ENCODE measurements at places on chromosomes 13 and 19.

DNA sequence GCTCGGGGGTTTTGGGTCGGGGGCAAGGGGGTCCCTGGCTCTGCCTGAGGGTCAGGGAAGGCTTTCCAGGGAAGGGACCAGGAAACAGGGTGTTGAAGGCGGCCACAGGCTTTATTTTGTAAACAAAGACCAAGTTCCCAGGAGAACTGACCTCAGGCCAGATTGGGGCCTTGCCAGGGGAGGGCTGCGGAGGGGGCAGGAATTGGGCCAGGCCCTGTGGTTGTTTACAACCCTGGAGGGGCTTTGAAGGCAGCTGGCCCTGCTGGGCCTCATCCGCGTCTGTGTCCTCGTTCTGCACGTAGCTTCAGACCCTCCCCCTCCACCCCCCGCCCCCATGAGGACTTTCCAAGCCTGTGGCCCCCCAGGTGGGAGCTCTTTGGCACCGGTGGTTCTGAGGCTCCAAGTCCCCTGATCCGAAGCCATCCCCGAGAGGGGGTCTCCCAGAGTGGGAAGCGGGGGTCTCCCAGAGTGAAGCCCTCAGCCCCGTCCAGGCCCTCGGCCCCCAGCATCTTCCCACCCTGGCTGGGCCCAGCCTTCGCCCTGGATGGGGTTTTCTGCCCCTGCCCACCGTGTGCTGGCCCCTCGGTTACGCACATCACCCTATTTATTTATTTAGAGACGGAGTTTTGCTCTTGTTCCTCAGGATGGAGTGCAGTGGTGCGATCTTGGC, 13.5 kb upstream of the BSG start:
- DNase-seq, result no peak

- DNase-seq, result no peak
Observed at GRCh38 chr13:33321686-33322542, 36.4 kb upstream of the STARD13 start.

- DNase-seq, result no peak
Observed at GRCh38 chr19:33582914-33583313, 38.8 kb upstream of the CHST8 start.

DNA sequence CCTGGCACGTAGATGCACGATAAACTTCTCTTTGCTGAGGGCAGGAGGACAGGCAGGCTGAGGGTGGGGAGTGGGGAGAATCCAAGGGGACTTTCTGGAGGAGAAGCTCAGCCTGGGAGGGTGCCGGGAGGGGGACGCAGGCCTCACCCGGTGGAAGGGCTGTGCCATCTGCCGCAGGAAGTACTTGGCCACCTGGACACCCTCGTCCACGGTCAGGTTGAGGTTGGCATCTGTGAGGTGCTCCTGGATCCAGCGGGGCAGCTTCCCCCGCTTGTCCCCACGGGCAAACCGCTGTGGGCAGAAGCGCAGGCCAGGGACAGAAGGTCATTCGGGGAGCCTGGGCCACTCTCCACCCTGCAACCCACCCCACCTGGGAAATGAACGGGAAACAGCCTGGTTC, 11.5 kb downstream of the KLC3 start:
- DNase-seq, result no peak

DNA sequence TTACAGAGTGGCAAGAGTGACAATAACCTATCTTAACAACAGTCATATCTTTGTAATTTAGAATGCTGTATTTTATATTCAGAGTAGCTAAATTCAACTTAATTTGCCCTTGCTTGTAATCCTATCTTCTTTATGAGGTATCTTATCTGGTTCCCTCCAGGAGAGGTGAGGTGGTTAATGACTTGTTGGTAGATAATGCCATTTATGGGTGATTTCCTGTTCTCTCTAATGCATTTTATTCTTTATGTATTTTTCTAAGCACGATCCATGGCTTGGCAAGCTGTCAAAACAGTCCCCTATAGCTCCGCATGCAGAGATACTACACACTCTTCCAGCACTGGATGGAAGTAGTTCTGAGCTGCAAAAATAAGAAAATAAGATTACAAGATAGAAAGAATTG, 267.9 kb downstream of the LMO7 start:
- DNase-seq, result no peak

DNA sequence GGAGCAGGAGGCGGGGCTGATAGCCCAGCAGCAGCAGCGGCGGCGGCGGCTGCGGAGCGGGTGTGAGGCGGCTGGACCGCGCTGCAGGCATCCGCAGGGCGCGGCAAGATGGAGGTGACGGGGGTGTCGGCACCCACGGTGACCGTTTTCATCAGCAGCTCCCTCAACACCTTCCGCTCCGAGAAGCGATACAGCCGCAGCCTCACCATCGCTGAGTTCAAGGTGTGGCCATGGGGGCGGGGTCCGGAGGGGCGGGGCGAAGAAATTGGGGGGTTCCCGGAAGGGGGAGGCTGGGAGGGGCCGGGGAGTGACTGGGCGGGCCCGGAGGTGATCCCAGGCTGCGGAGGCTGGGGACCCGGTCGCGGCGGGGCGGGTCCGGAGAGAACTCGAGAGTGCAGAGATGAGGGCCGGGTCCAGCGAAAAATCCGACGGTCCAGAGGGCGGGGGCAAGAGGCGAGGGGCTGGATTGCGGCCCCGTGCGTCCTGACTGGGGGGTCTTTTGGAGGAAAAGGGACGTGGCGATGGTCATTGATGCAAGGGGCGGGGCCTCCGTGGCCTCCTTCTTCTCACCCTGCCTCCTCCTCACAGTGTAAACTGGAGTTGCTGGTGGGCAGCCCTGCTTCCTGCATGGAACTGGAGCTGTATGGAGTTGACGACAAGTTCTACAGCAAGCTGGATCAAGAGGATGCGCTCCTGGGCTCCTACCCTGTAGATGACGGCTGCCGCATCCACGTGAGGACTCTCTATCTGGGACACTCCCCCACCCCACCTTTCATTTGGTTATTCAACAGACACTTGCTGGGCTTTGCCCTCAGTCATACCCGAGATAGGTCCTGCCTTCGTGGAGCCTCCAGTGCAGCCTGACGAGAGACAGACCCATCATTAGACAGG, at the start of gene TBCB:
Gene TBCB (plus strand): TSS at position 16 of the 891 bp plus-strand sequence. CDS start 93 bp downstream, at position 109.
- peak; percentile 82 for DNase-seq

DNA sequence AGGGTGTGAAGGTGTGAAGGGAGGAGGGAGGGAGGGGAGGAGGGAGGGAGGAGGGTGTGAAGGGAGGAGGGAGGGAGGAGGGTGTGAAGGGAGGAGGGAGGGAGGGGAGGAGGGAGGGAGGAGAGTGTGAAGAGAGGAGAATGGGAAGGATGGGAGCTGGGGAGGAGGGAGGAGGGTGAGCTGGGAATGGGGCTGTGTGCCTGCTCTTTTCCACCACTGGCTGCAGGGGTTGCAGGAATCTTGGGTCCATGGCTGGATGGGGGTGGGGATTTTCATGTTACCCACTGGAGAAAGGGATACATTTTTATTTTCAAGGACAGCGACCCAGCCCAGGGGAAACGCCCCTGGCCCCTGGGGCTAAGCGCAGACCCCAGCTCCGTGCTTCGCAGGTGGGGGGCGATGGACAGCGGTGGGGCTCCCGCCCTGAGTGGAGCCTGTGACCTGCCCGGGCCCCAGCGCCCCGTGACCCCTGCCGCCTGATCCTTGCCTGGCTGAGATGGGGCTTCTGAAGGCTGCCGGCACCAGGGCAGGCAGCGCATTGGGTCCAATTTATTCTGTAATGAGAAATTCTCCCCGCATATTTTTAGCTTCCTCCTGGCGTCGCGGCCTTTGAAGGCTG, 3.0 kb upstream of the EFNA2 start:
- no peak for DNase-seq

DNA sequence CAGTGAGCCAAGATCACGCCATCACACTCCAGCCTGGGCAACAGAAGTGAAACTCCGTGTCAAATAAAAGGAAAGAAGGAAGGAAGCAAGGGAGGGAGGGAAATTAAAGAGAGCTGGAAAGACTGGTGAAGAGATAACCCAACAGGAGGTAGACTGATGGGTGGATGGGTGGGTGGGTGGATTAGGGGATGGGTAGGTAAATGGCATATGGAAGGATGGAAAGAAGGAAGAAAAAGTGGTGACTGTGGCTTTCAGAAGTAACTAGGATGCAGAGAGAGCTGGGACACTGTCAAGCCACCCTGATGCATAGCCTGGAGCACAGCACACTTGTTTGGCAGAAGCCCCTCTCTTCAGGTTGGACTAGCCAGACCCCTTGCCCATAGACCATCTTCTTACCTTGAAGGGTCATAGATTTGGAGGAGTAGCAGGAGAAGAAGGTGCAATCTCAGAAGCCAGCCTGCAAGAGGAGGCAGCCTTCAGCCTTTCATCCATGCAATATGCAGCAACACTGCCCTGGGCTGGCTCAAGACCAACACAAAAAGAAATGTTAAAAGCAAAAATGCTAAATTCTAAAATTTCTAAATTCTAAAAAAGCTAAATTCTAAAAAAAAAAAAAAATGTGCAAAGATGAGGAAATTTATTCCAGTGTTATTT, 5.1 kb downstream of the IQCN start:
- no peak for DNase-seq

GRCh38 chr13:32639502-32640105, 53.4 kb downstream of the PDS5B start:
- no peak for DNase-seq

GRCh38 chr19:22532388-22533300, 101.5 kb upstream of the ZNF492 start:
- no peak for DNase-seq

DNA sequence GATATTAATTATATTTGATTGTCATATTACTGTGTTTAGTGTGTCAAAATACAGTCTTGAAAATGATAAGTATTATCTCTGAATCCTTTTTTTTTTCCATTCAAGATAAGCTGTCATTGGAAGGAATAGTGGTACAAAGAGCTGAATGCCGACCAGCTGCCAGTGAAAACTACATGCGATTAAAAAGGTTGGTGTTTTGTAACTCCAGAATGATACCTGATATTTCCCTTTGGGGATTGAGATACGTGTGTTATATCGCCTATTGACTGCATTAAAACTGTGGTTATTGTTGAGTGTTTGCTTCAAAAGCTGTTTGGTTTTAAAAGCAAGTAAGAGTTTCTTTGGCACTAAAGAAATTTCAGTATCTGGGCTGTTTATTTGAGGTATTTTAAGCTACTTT, 6.5 kb upstream of the KCTD4 start:
- DNase-seq, result peak; percentile 53

DNA sequence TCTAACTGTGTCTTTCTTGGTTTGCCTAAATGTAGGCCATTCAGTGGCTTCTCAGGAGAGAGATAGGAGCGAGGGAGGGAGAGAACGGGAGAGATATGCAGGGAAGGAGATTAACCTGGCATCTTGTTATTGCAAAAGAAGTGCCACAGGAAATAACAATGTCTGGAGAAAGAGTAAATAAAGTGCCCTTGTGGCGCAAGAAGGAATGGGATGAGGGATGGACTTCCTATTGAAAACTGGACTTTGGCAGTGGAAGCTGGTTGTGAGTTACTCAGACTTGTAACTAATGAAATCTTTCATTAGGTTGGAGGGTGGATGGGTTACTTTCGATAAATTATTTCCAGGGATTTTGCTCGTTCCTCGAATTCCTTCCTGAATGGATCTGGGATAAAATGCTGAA, 136.1 kb downstream of the LACC1 start:
- no peak for DNase-seq

GRCh38 chr13:21058361-21058760, 3.0 kb downstream of the LATS2 start:
- no peak for DNase-seq

DNA sequence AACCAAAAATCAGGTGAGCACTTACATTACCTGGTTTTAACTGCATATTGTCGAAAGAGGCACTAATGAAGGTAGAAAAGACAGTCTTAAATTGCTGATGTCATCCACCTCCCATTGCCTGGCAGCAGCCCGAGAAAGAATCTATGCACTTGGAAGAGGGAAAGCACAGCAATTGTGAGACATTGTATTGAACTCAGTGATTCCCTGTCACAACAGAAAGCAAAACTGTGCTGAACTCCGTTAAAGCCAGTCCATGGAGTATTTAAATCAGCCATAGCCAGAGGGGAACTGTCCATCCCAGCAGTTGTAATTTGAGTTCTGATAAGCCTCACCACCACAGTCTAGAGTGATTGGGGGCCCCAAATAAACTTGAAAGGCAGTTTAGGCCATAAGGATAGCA, 466.6 kb upstream of the PCDH9 start:
- no peak for DNase-seq

DNA sequence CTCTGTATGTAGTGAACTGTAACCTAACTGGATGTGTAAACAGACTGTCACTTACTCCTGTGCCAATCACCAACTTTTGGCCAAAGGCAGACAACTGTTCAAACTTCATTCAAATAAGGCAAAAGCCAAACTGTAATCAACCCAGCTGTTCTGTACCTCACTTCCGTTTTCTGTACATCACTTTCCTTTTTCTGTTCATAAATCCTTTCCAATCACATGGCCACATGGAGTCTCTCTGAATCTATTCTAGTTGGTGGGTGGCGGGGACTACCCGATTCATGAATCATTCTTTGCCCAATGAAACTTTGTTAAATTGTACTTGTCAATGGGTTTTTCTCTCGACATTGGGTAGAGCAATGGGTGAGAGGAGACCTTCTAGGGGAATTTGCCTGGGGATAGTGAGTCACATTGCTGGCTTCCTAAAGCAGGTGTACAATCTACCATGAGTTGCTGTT, 178.3 kb upstream of the RFC3 start:
- DNase-seq, result no peak

DNA sequence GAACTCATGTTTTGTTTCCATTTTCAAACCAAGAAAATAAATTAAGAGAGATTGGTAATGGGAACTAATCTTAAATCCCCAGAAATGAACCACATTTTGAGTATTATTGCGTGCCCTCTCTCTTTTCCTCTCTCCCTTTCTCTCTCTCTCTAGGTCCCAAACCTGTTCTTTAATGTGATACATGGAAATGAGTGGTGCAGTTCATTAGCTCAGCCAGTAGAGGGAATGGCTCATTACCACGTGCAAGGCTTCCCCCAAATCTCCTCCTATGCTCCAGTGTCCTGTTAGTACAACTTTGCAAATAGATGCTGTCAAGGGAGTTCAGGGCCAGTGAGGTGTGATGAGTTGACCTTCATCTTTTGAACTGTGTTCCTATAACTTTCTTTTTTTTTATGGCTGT, 178.4 kb downstream of the FGF9 start:
- no peak for DNase-seq

DNA sequence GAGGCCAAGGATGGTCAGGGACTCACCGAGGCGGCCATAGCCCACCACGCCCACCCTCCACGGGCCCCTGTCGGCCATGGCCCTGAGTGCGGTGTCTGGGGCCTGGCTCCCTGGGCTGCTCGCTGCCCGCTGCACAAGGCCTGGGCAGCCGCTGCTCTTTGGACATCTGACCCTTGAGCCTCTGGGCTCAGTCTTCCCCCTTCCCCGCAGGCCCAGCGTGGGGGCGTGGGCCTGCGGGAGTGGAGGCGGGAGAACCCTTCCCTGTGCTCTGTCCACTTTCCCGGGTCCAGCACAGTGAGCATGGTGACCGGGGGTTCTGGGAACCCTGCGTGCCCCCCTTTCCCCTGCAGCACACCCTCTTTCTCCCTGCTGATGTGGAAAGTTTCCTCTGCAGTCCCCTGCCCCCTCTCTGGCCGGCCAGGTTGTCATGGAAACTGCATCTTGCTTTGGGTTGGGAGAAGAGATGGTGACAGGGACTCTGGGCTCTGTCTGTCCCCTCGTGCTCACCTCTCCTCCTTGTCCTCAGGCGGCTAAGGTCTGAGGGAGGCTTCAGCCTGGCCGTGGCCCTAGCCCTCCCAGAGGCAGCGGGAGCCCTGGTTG, at the start of gene ASPDH:
Gene ASPDH (minus strand): TSS at position 168 of the 600 bp plus-strand sequence. CDS start 90 bp downstream, at position 78.
- DNase-seq, result no peak

GRCh38 chr19:12578641-12579040, 27.4 kb upstream of the ZNF564 start:
- DNase-seq, result no peak

All from NCI-H1930 (cell line).